ENCODE measurements at places on chromosomes 16 and 17. TPM values are rescaled to one million over a fixed set of nuclear protein-coding genes. Genes with fewer than 3 reads are reported as not detected.

FAM20A gene
- total RNA-seq: 36.5 TPM

ST6GALNAC1 gene
- 13.8 TPM for total RNA-seq

KRT12 gene
- total RNA-seq: not detected

CCL22 gene
- total RNA-seq: not detected

KRTAP16-1 gene
- not detected for total RNA-seq

KRT27 gene
- not detected for total RNA-seq

RNU2-1 gene
- not detected for total RNA-seq

SMIM36 gene
- not detected for total RNA-seq

PLA2G10 gene
- total RNA-seq: not detected

MAP2K6 gene
- 28.0 TPM for total RNA-seq

ABCA10 gene
- total RNA-seq: 101 TPM

Measured in tibial nerve (tissue), 4 donors.